ENCODE measurements at places on chromosomes 4 and X. TPM values are rescaled to one million over a fixed set of nuclear protein-coding genes. Genes with fewer than 3 reads are reported as not detected.

Gene POF1B
- total RNA-seq: not detected

Gene TXK
- 0.25 TPM for total RNA-seq

Gene ATRX
- total RNA-seq: 124 TPM

Gene ADGRG4
- total RNA-seq: not detected

Gene IL13RA2
- 213 TPM for total RNA-seq

Gene SH3D19
- 95.9 TPM for total RNA-seq

Gene RAI2
- 0.33 TPM for total RNA-seq

Gene MGARP
- 56.9 TPM for total RNA-seq

Gene MORF4L2
- total RNA-seq: 741 TPM

Gene ARHGAP24
- total RNA-seq: 67.6 TPM

- no peak for DNase-seq
Observed at GRCh38 chr4:101160792-101161592, 186.3 kb downstream of the PPP3CA start.

DNA sequence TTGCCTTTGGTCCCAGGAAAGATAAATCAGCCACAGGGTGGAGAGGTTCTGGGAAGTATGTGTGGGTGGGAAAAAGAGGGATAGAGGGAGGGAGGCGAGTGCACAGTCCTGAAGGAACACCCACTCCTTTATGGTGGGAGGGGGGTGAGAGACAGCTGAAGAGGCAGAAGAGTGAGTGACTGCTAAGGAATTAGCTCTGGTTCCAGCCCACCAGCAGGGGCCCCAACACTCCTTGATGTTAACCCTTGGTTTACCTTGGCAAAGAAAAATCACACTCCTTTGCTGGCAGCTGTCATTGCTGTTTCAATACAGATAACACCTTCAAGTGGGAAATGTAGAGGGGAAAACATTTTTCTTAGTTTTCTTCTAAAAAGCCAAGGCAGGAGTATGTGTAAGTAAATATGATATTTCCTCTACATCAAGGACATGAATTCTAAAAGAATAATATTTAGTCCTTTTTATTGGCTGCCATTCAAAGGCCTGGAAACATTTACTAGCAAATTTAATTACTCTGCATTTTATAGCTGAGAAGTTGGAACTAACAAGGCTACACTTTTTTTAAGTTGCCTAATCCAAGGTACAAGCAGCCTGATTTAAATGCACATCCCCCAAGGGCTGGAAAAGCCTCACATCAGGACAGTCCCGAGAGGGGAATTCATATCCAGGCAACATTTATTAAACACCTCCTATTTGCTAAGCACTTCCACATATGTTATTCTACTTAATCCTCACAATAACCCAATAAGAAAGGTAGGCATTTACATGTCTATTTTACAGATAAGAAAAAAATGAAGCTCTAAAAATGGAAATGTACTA lies 81.7 kb downstream of the HS6ST2 start:
- no peak for DNase-seq

- no peak for DNase-seq
Observed at GRCh38 chrX:40415675-40416074, 165.1 kb upstream of the ATP6AP2 start.

DNA sequence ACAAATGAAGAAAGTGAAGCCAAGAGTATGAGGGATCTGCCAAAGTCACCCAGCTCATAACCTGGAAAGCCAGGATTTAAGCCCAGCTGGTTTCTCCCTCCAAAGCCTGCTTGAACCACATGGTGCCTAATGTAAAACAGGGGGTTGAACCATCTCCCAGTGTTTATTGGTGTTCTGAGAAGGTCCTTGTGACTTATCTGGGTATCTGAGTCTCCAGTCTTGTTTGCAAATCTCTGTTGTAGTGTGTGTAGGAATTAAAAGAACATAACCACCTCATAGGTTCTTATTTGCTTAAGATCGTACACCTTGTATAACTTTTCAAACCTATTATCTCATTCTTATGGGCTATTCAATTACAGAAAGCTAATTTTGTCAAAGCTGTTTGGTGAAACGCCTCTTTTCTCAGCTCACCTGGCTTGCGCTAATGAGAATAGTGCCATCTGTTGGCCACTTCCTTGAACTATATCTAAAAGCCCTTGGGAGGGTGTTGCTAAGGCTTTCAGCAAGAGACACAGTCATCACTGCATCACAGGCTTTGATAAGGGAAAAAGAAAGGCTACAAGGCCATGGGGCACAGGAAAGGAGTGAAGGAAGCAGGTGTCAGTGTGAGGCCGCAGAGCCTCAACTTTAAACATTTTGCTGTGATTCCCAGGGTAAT lies 34.0 kb downstream of the ETDB start:
- DNase-seq: peak; percentile 77

DNA sequence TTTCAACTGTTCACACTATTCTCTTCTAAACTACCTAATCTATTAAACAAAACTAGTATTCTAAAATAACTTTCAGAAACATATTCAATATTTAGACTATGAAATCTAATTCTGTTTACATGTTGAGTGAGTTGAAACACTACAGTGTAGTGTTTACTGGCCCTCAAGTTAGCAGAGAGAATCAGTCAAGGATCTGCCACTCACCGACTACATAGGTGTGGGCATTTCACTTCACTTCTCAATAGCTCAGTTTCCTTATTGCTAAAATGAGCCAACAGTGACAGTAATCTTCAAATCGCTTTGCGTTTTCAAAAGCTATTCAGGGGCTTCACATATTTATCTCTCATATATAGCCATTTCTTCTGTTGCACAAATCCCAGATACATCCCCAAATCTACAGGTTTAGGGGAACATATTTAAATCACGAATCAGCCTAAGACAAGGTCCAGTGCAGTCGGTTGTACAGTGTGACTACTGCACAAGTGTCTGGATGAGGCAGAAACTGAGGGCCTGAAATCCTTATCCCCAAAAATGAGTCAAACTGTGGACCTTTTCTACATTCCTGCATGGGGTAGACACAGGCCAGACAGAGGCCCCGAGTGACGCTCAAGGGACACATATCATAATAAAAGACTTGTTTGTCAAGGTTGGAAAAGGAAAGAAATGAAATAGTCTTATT lies 129.8 kb downstream of the PPP3CA start:
- peak; percentile 41 for DNase-seq

DNA sequence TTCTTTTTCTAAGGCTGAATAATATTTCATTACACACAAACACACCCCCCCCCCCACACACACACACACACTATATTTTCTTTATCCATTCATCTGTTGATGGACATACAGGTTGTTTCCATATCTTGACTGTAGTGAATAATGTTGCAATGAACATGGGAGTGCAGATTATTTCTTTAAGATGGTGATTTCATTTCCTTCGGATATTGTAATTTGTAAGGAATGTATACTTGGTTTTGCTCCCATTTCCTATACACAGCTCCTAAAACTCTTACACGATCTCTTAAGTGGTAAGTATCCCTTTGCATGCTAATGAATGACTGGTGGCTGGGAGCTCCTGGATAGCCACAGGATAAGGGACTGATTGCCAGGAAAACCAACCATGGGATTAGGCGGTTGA lies 14.7 kb upstream of the RBMXL3 start:
- DNase-seq: peak; percentile 1

GRCh38 chrX:119094819-119095218 lies 22.0 kb downstream of the CT47C1 start:
- DNase-seq: no peak

GRCh38 chr4:36278789-36279188 lies 2.6 kb upstream of the DTHD1 start:
- no peak for DNase-seq

GRCh38 chrX:39985071-39985470 lies 112.7 kb downstream of the BCOR start:
- DNase-seq: no peak

DNA sequence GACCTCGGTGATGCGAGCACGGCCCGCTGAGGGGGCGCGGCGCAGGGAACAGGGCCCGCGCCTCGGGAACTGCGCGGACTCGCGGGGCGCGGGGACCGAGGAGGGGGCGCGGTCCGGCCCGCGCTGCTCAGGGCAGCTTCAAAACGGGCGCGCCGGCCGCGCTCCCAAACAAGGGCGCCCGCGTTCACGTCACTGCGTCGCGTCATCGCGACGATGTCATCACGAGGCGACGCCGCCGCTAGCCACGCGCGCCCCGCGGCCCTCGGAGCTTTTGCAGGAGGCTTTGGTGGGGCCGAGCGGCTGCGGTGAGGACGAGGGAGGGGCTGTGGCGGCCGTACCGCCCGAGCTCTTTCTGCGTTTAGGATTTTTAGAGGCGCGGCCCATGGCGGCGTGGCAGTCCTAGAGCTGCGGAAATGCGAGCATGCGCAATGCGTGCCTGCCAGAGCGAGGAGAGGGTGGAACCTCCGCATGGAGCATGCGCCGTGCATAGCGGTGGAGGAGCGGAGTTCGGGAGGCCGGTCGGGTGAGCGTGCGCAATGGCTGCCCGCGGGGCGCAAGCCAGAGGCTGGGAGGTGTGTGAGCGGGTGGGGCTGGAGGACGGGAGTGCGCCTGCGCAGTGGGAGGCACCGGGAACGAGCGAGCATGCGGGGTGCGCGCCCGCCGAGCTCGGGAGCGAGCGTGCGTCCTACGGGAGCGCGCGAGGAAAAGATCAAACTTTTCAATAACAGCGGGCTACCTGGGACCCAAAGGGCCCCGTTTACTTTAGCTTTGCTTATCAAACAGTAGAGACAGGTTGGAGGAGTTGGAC lies at the start of gene PPP2R3B:
Gene PPP2R3B, minus strand, starts transcription at position 140 of the 808 bp plus-strand sequence. CDS start 216 bp downstream, outside the sequence.
- peak; percentile 98 for DNase-seq

DNA sequence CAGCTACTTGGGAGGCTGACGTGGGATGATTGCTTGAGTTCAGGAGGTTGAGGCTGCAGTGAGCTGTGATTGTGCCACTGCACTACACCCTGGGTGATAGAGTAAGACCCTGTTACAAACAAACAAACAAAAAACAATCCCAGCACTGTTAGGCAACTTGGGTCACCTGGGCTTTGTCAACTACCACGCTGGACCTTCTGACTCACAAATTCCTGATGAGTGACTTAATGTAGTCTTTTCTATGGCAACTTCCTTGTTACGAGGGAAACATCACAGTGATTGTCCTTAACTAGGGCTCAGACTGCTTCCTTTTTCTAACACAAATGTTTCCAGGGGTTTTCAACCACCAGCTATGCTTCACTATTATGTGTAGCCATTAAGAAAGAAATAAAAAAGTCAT lies 128.8 kb upstream of the GPC4 start:
- DNase-seq: peak; percentile 55

GRCh38 chr4:126136922-126137781 lies 822.4 kb downstream of the FAT4 start:
- no peak for DNase-seq

- no peak for DNase-seq
Observed at GRCh38 chrX:156008915-156009314, 11.4 kb downstream of the IL9R start.

- DNase-seq: no peak
Observed at GRCh38 chrX:53642337-53642736, 44.2 kb downstream of the HUWE1 start.

DNA sequence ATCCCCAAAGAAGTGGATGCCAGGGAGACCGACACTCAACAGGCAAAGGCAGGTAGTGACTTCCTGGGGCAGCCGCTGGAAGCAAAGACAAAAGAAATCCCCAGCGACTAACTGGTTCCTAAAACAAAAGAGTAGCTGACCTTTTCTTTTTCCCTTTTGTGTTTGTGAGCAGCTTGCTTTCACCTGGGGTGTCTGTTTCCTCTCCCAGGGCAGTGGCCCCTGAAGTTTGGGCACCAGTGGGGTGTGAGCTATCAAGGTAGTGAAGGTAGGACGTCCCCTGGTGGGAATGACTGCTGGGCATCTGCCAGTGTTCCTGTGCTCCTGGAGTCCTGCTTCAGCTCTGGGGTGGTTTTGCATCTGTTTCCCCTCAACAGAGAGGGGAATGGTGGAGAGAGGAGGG lies 41.6 kb upstream of the STIM2 start:
- DNase-seq: no peak

DNA sequence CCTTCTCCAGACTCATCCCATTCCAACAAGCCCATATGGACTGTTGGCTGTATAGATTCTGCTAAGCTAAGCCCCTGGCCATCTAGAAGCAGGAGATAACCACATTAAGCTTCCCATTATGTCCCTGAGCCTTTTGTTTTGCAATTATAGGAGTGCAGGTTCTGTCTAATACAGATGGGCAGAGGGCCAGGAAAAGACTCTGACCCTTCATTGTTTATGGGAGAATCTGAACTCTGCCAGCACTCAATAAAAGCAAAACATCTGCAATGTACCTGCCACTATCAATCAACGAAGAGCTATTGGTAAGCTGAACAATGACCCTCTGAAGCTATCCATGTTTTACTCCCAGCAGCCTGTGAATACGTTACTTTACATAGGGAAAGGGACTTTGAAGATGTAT lies 207.3 kb upstream of the CLNK start:
- no peak for DNase-seq
